ENCODE measurements at places on chromosomes 4 and X. TPM values are rescaled to one million over a fixed set of nuclear protein-coding genes. Genes with fewer than 3 reads are reported as not detected.

The GYG2 gene
- not detected for total RNA-seq

The EGF gene
- total RNA-seq = not detected

The CT45A1 gene
- not detected for total RNA-seq

The CYBB gene
- 5.3 TPM for total RNA-seq

The PGAM4 gene
- not detected for total RNA-seq

- DNase-seq = no peak
These were observed 87.7 kb downstream of the SHROOM4 start for GRCh38 chrX:50726296-50726695.

DNA sequence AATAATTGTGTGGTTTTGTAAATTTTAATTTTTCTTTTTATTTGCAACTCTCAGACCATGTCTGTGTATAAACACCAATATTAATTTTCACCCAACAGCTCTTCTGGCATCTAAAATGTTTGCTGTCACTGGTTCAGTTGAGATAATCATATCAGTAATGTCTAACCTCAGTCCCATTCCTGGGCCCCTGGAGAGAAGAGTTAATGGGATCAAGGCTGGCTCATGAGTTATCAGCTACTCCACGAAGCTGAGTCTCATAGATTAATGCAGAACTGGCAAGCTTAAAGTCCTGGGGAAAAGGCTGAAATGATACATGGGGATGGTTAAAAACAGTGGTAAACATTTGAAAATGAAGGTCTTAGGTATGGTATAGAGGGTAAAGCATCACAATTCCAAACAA is 28.4 kb upstream of the TSPAN5 start:
- no peak for DNase-seq

- no peak for DNase-seq
These were observed 76.2 kb upstream of the S100G start for GRCh38 chrX:16573781-16574180.

GRCh38 chrX:11100281-11101035 is 10.7 kb upstream of the HCCS start:
- no peak for DNase-seq

DNA sequence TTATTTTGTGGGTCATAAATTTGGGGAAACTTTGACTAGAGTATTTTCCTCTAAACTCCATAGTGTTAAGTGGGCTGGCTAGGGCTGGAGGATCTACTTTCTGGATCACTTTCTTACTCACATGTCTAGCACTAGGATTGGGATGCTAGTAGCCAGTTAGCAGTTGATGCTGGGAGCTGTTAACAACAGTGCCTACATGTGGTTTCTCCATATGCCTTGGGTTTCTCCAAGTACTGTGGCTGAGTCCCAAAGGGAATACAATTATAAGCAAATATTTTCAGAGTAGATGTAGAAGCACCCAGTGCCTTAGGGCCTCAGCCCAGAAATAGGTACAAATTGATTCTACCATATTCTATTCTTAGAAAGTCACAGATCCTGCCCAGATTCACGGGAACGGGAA is 1614.9 kb downstream of the ARAP2 start:
- DNase-seq = no peak

DNA sequence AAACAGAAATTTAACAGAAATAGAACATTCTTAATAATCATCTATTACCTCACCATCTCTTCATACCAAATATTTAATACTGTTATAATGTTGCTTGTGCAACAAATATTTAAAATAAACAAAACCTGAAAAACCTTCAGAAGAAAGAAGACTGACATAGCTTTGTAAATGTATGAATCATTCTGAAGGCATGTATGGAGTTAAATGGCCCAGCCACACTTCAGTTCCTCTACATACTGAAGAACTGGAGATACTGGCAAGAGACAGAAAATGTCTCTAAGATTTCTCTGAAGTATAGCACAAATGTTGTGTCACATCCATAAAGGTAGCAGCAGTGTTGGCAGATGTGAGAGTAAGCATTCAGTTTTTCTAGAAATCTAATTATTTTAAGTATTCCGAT is 275.3 kb upstream of the FGF13 start:
- DNase-seq = no peak

- no peak for DNase-seq
These were observed 38.4 kb downstream of the NAP1L5 start for GRCh38 chr4:88659055-88659889.

DNA sequence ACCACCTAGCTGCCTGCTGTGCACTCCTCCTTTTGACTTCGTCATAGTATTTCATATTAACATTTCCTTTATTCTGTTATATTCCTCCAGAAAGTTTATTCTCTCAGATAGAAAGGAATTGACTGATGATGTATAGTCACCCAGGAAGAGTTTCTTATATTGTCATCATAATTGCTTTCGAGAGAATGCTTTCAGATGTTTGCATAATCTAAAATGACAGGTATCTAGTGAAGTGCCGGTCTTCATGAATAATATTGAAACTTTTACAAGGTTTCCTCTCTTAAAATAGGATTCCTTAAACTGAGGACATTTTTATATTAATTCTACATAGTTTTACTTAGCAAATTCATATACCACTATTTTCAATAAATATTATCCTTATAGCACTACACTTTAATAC is 10.1 kb downstream of the SEC24D start:
- DNase-seq = no peak

- no peak for DNase-seq
These were observed 1715.2 kb upstream of the ADGRL3 start for GRCh38 chr4:59484944-59485343.

DNA sequence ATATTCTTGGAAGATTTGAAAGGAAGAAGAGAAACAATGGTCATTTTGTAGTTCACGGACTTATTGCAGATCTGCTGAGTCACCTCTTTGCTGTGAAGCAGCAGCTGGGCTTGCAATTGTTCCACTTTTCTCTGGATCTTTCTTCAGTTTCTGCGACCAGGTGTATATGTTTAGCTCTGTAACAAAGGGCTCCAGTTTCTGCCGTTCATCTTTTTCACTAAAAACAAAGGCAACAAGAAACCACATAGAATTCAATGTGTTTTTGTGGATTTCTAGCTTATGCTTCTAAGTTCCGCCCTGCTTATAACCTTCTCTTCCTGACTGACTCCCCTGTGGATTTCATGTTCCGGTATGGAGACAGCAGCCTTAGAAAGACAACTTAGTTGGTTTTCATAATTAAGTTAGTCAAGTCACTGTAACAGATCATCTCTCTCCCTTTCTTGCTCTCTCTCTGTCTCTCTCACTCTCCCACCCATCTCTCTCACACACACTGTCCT is 121.6 kb upstream of the EPHA5 start:
- no peak for DNase-seq
